ENCODE measurements at places on chromosomes 13 and 19.

DNA sequence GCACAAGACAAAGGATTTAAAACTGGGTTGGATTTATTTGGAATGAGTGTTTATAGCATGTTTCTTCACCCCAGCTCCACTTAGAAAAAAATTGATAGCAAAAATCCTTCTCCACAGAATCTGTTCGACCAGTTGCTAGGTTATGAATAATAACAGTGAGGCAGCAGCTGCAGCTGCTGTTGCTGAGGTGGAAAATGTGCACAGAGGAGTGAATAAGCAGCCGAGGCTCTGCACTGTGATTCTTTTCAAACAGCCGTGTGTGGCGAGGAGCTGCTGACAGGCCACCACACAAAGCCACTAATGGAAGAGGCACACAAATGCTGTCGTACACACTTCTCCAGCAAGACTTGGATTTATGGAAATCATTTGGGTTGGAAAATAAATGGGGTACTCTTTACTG is 6.4 kb upstream of the RASL11A start:
- peak; percentile 30 for DNase-seq

GRCh38 chr19:21328406-21328805 is 804 bp downstream of the ZNF708 start:
- DNase-seq: peak; percentile 36

DNA sequence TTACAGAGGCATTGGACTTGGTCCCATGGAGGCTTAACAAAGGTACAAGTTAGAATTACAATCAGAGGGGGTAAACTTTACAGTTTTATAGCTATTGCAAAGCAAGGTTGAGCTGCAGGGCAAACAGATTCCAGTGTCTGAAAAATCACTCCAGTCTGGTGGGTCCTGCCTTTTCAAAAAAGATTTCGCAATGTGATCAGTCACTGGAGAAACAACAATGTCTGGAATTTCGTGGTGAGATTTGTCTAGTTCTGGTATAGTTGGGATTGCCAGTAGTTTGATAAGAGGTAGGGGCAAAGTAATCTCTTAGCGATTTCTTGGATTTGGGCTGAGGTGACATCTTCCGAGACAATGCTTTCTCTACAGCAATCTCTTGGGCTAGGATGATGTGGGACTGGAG is 1198.2 kb upstream of the PCDH9 start:
- DNase-seq: no peak

DNA sequence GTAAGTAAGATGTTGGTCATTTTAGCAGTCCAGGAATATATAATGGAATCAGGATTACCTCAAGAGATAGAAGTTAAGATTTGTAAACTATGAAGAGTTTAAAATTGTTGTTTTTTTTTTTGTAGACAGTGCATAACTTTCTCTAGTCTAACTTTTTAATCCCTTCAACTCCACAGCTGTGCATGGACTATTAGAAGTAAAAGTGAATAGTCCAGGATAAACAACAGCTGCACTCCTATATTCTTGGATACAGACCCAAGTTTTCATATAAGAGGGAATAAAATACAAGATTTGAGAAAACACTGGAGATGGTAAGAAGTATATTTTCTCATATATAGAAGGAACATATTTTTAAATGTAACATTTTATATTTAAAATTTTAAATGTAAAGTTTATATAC is 1509.9 kb downstream of the SLITRK5 start:
- DNase-seq: no peak

DNA sequence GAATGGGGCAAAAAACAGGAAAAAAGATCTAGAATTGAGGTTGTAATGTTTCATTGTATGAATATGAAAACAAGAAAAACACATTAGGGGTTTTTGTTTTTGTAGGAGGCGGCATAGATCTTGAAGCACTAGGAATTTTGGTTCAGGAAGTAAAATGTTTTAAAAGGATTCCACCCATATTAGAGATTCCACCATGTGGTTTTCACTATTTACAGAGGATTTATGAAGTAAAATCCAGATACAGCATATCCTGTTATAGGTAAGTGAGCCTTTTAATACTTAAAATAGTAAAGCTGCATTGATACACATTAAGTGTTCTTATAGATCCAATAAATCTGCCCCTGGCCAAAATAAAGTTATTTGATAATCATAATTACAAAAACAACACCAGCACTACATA is 61.4 kb downstream of the MICU2 start:
- DNase-seq: no peak

DNA sequence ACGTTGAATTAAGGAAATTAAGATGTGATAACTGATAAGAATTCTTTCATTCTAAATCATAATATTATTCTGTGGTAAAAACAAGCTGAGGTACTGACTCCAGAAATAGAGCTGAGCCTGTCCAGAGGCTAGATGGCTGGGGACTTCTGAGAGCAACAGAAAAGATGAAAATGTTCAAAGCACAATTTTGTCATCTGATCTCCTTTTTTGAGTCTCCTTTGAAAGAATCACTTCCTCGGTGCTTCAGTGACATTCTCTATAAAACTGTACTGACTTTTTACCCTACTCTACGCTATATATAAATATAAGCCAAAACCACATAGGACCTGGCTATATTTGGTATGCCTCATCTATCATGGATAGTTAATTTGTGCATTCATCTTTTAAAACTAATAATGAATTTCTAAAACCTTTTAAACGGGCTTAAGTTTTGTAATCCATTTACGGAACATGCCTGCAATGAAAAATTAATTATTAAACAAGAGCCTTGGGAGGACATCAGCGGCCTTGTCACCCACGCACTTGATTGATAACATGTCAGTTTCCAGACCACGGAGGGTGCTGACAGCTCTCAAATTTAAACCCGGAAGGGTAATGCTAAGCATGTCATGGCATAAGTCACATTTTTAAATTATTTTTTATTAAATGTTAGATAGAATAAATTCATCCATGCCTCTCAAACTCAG is 235.5 kb downstream of the PCDH9 start:
- no peak for DNase-seq

DNA sequence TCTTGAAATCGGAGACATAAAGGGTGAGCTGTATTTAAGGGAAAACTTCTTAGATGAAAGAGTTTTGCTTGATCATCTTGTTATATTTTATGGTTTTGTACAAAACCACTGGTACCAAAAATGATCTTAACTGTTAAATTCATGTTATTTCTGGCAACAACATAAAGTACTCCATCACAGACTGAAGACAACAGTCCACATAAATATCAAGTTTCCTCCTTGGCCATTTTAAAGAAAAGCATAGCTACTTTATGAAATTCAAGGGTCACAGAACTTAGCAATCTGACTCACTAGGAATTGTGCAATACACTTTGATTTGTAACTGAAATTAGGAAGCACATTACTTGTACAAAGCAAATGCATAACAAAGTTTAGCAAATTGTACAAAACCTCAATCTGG is 66.3 kb downstream of the TBC1D4 start:
- DNase-seq: no peak

DNA sequence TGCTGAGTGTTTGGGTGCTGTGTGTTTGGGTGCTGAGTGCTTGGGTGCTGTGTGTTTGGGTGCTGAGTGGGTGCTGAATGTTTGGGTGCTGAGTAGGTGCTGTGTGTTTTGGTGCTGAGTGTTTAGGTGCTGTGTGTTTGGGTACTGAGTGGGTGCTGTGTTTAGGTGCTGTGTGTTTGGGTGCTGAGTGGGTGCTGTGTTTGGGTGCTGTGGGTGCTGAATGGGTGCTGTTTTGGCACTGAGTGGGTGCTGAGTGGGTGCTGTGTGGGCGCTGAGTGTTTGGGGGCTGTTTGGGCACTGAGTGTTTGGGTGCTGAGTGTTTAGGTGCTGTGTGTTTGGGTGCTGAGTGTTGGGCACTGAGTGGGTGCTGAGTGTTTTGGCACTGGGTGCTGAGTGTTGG is 48.5 kb upstream of the F7 start:
- no peak for DNase-seq

GRCh38 chr13:49836516-49836915 is 44.0 kb upstream of the KPNA3 start:
- DNase-seq: no peak

GRCh38 chr19:57302020-57302465 is 18.2 kb upstream of the ZNF543 start:
- no peak for DNase-seq

GRCh38 chr19:3073159-3073563 is 10.9 kb upstream of the TLE5 start:
- DNase-seq: peak; percentile 84

GRCh38 chr13:23432626-23433025 is 876 bp downstream of the SACS start:
- no peak for DNase-seq

DNA sequence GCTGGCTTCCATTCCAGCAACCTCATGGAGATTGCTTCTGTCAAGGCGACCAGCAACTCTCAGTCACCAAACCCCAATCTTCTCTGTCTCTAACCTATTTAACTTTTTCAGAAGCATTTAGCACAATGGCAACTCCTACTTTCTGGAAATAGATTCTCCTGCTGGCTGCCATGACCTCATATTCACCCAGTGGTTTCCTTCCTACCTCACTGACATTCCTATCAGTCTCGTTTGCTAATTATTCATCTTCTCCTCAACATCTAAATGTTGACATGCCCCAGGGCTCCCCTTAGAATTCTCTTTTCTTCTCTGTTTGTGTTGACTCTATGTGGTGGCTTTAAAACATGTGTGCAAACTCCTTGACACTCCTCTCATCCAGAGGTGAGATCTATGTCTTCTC is 106.7 kb downstream of the OLFM4 start:
- DNase-seq: no peak

DNA sequence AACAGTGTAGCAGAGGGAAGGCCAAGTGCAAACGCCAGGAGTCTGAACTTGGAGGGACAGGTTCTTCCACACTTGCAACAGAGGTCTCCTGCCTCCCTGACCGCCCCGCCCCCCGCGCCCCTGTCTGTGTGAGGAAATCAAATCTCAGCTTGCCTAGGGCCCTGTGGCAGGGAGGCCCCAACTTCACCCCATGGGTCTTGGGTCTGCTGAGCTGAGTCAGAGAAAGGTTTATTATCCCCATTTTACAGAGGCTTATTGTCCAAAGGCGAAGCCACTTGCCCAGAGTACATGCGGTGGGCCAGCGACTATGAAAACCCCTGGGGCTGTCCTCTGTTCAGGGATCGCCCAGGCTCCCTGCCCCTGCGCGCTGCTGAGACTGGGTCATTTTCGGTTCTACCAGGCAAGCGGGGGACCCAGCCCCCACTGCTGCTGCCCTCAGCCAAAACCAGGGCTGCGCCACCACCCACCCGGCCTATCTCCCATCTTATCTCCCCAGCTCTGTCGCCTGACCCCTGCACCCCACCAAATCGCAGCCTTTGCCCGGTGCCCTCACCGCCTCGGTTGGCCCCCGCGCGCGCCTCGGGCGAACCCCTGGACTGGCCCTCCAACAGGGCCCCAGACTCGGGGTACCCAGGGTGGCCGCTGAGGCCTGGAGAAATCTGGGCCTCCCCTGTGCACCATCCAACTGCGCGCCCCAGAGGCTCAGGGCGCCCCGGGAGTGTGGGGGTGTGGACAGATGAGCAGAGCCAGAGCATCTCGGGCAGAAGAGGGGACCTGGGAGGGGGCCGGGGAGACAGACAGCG is 850 bp upstream of the CERS4 start:
- no peak for DNase-seq

DNA sequence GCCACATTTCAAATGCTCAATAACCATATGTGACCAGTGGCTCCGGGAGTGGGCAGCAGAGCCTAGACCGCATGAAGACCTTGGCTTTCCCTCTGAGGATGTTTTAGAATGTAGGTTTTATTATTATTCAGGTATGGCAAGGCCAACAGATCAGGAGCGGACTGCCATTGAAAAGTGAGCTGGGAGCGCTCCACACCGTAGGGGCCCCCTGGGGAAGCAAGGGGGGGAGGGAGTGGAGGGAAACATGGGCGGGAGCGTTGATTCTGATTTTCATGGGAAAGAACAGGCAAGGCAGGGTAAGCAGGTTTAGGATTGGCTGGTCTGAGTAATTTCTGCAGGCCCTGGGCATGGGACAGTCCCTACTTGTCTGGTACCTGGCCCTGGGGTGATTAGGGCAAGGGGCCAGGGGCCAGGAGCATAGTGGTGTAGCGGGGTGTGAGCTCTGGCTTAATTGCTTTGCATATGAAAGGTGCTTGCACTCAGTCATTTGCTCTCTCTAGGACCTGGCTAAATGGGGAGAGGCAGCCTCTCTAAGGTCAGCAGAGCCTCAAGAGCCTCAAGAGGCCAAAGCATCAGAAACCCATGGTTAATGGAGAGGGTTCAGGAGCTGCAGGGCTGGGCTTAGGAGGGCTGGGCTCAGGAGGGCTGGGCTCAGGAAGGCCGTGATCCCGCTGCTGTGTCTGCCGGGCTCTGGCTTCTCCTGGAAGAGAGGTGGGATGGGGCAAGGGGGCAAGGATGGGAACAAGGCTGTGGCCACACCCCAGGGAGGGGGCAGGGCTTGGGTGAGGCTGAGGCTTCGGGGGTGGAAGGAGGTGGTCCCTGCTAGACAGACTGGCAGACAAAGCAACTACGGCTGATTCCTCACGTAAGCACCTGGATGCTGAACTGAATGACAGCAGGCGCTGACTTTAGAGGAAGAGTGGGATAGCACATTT is 82.0 kb upstream of the WASF3 start:
- DNase-seq: no peak

GRCh38 chr13:90416519-90416918 is 931.0 kb upstream of the MIR17HG start:
- no peak for DNase-seq

DNA sequence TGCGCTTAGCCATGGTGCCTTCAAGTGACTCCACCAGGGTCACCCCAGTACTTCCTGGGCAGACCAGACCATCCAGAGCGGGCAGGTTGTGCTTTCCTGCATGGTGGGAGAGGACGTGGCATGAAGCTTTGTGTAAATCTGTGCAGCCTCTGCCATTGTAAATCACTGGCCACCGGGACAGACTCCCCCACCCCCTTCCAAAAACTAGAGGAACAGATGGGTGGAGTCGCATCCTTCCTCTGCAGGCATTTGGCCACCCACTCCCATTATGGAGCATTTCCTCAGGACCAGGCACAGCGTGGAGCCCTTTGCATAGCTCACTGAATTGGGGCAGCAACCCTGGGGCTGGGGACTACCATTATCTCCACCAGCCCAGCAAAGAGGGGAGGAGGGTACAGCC is 8.2 kb downstream of the BCKDHA start:
- no peak for DNase-seq

DNA sequence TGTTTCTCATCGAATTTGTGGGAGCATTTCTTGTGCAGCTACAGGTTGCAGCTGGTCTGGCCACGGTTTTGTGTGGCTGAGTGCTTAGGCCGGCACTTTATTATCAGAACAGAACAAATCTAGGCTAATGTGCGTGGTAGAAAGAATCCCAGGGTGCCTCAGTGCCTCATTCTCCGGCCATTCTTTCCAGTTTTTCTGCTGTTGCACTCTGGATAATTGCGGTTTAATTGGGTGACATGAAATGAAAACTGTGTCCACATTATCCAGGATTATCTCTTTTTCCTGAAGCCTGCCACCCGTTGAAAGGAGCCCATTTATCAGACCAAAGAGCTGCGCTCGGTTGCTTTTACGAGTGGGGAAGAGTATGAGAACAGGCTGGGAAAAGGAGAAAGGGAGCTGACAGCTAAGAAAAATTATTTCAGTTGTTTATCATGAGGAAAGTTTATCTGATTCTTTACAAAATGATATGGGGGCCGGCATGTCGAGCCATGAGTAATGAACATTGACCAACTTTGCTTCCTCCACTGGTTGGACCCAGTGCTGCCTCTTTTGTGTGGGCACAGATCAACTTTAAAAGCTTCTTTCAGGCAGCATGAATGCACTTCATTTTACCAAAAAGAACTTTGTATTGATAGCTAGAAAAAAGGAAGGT is 117.0 kb upstream of the SOX21 start:
- DNase-seq: peak; percentile 59

- DNase-seq: no peak
These were observed 82.6 kb downstream of the TBC1D4 start for GRCh38 chr13:75399168-75399878.
